ENCODE measurements at places on chromosomes 4 and X.

- DNase-seq, result no peak
Measured at GRCh38 chr4:184300816-184301215, 83.1 kb upstream of the ENPP6 start.

GRCh38 chrX:11346121-11346682, 53.0 kb downstream of the AMELX start:
- DNase-seq, result no peak

DNA sequence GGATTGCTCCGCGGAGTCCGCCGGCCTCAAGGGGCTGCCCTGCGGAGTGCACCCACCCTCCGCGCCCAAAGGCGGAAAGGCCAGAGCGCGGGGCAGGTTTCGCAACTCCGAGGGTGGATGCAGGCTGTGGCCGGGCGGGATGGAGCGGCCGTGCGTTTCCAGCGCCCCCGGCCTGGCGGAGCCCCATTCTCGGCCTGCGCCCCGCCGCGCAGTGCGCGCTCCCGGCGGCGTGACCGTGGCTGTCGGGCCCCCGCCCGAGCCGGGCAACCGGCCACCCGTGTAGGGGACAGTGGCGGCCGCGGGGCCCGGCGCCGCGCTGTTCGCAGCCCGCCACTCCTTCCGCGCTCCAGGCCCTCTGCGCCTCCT, 331 bp downstream of the SETD7 start:
- DNase-seq, result peak; percentile 35

- peak; percentile 86 for DNase-seq
Measured at GRCh38 chr4:141645611-141646340, 9.4 kb downstream of the IL15 start.

GRCh38 chr4:8554555-8555100, 25.6 kb upstream of the GPR78 start:
- DNase-seq, result no peak

- no peak for DNase-seq
Measured at GRCh38 chrX:69501429-69501828, 2.7 kb upstream of the NALF2 start.

DNA sequence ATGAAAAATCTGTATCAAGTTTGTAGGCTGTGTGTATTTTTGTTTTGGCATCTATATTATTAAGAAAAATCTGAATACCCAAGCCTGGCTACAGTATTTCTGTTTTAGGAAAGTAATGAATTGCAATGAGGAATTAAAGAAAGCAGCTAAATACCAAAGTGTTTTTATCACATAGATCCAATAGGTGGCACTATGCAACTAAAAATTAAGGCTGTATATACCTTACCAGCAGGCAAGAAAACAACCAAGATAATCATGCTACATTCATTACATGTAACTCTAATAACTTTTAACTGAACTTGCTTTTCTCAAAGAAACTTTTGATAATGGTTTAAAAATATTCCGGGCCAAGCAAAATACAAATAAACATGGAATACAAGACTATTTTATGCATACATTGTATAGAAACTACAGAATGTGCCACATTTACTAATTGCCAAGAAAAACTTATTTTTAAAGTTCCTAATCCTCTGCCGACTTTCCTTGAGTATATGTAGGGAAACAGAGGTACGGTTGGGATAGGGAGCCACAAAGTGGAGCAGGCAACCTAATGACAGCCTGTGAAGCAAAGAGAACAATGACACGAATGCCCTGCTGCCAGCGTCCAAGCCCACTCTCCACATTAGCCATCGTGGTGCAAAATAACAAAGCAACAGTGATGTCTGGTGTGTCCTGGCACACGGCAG, 63.7 kb downstream of the SEC24D start:
- DNase-seq, result peak; percentile 72

- no peak for DNase-seq
Measured at GRCh38 chrX:70089604-70090297, 27.5 kb downstream of the OTUD6A start.

DNA sequence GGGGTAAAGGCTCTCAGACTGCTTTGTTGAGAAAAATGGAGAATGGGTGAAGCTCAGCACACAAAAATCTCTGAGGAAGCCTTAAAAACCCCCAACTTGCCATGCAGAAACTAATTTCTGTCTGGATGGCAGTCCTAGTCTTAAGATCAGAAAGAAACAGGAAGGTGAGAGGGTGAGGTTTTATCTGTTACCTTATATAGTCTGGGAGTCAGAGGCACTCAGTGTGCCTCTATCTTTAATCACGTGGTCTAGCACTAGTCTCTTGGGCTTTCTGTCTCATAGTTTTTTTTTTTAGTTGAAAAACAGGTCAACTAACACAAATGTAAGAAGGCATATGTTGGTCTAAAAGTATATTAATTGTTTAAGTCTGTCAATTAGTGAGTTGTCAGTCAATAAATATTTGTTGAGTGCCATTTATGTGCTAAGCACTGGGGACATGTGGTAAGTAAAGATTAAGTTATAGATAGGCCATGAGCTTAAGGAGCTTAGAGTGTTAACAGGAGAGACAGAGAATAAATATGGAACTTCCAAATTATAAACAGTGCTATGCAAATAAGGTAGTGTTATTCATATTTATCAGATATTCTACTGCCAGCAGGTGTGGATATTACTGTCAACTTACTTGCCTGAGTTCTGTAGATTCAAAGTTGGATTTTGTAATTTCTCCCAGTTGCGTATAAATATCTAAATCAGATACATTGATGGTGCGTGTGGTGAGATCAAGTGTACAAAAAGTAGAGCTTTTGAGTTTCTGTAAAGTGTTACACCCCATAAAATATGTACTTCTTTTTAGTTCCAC, 7.0 kb downstream of the CYBB start:
- DNase-seq, result no peak

All from amniotic epithelial cell (primary cell).